CD4-positive, CD25-positive, alpha-beta regulatory T cell (primary cell): ENCODE measurements at places on chromosomes 6 and 20.

DNA sequence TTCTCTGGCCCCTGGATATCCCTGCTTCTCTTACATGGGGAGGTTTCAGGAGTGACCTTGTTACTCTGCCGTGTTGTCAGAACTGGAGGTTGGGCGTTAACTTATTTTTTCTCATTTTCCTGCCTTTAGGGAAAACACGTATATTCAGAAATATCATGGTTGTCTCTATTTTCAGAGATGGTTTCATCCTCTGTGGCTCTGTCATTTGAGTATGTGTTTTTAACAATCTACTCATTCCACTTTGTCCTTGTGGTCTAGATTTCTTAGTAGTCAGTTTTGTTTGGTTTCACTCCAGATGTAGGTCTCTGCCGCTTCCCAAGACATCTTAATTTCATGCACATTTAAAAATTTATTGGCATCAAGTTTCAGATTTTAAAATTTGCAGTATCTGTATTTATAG lies 45.9 kb downstream of the KCNS1 start:
- no peak for DNase-seq

- peak; percentile 16 for DNase-seq
Measured at GRCh38 chr6:168956884-168957730, 296.5 kb downstream of the THBS2 start.

- DNase-seq: no peak
Measured at GRCh38 chr6:136117081-136117480, 133.0 kb downstream of the MTFR2 start.

- no peak for DNase-seq
Measured at GRCh38 chr20:25008388-25009217, 16.1 kb upstream of the APMAP start.

GRCh38 chr20:39123185-39123557 lies 161.0 kb downstream of the DHX35 start:
- DNase-seq: no peak

DNA sequence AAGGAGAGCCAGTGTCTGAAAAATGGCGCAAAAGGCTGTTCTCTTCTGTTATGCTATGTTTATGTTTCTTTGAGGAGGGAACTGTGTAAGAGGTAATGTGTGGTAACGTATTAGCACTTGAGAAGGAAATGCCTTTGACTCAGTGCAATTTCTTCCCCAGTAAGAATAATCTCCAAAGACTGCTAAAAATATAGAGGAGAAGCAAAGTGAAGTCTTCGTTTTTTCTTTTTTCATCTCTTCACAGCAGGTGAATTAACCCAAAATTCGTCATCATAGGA lies 47.1 kb upstream of the IFNGR1 start:
- DNase-seq: no peak

GRCh38 chr6:22910370-22910769 lies 341.0 kb downstream of the HDGFL1 start:
- no peak for DNase-seq

DNA sequence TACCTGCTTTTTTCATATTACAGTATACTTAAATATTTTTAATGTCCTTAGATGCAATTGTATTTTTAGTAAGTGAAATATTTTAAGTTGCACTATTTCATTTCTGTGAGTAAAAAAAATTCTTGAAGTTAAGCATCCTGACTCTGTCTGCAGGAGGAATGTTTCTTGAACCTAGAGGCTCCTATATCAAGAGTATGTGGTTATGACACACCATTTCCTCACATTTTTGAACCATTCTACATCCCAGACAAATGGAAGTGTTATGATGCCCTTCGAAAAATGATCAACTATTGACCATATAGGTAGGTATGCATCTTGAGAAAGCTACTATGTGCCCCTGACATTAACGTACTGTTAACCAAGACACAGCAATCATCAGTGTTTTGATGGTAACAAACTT lies 237.0 kb downstream of the BCKDHB start:
- DNase-seq: no peak

- DNase-seq: no peak
Measured at GRCh38 chr20:58627212-58628072, 23.6 kb upstream of the STX16 start.

GRCh38 chr20:45021631-45022030 lies 55.3 kb downstream of the STK4 start:
- DNase-seq: no peak

GRCh38 chr20:49635166-49635565 lies 67.2 kb upstream of the PTGIS start:
- no peak for DNase-seq

DNA sequence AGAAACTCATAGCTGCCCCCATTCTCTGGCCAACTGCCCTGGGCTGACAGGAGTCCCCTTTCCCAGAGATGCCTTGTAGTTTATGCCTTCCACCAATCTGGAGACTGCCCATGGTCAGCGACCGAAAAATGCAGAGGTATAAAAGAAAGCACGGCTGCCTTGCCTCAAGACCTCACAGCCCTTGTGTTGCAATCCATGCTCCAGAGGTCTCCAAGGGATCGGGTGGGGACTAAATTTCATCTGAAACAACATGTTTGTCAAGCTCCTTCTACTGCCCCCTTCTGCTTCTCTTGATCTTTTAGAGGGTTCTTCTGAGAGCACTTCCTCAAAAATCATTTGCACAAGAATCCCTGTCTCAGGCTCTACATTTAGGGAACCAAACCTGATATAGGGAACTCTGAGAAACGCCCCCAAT lies 128.8 kb downstream of the PLCB1 start:
- DNase-seq: no peak

DNA sequence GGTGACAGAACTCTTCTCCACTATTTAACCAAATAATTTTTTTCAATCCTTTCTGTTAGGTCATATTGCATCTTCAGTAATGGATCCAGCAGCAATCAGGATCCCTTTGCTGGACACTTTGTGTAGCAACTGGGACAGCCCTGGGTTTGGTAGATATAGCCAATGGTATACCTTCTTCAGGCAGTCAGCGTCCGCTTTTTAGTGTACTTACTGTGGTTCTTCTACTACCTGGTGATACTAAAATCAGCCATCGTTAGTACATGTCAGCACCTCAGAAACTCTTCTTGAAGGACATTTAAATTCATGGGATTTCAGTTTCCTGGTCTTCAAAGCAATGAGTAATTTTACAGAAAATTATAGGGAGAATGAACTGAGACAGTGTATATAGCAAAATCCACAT lies 93.5 kb downstream of the ADGRG6 start:
- DNase-seq: no peak

DNA sequence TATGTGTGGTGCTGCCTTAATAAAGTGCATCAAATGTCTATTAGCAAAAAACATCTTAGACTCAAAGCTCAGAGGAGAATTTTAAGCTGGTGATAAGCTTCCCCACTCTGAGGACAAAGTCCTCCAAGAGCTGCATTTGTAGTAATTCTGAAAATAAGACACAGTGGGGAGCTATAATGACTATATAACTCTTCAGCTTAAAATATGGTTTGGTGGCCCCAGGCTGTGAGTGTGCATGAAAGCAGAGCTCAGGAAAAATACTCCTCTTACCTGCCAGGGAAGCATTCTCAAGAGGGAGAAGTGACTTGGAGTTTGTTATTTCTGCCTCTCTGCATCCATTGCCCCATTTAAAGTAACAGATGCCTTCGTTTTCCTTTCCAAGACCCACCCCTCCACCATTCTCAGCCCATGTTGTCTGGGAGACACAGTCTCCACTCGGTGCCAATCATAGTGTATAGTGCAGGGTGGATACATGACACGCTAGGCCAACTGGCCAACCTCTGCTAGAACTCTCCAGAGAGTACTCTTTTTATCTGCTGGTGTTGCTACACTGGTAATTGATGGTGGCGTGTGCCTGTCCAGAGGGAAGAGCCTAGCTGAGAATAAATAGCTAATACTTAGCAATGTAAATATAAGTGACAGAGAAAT lies 229.2 kb downstream of the PHF3 start:
- DNase-seq: no peak

GRCh38 chr6:96626759-96627364 lies 63.9 kb downstream of the FHL5 start:
- DNase-seq: peak; percentile 34

DNA sequence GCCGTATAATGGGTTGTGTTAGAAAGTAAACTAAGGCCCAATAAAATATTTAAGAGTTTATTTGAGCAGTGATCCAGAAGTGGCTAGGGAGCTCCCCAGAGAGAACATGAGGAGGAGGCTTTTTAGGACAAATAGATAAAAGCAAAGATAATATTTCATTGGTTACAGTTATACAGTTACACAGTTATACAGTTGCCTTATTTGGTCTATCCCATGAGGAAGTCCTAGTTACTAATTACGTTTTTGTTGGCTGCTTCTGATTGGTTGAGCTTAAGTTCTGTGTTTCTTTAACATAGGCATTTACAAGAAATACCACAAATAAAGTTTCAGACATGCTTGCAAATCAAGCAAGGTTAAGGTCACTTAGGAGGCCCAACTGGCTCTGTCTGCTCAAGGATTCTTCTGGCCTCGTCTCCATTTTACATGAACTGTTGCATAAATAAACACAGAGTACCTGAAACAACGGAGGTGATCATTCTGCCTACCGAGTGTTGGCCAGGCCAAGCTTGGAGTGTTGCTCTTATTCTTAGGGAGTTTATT lies 7.0 kb downstream of the UBD start:
- DNase-seq: peak; percentile 89

DNA sequence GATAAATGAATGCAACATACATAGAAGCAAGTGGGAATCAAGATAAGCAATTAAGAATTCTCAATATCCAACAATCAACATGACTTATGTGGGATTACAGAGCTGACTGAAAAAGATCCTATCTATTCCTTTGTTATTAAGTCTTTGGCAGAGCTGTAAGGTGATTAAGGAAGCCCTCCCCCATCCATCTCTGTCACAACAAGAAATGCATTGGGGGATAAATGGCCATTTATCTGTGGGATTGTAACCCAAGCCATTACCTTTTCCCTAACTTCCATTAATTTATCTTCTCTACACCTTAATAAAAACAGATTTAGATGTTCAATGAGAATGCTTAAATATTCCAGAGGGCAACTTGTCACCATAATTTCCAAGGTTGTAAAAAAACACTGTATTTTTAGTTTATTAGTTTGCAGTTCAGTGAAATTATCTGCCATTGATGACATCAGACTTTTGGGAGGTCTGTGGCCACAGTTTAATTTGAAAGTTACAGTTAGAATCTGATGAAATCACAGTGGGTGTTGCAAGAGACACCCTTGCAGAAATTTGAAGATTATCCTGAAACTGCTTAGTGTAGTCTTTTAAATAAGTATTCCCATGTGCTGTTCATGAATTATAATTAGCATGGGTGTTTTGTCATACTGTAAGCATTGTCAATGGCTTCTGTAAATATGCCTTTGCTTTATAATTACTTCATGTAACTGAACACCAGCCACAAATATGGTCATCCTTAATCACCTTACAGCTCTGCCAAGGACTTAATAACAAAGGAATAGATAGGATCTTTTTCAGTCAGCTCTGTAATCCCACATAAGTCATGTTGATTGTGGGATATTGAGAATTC lies 49.4 kb upstream of the FYN start:
- no peak for DNase-seq

- no peak for DNase-seq
Measured at GRCh38 chr6:3523966-3524365, 67.1 kb upstream of the SLC22A23 start.

DNA sequence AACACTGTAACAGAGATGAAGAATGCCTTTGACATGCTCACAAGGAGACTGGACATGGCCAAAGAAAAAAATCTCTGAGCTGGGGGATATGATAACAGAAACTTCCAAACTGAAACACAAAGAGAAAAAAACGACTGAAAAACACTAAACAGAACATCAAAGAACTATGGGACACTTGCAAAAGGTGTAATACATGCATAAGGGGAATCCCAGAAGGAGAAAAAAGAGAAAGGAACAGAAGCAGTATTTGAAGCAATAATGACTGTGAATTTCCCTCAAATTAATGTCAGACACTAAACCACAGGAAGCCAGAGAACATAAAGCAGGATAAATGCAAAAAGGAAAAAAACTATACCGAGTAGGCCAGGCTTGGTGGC lies 117.4 kb upstream of the ARID1B start:
- no peak for DNase-seq

GRCh38 chr6:129605967-129606366 lies 104.0 kb downstream of the ARHGAP18 start:
- no peak for DNase-seq

DNA sequence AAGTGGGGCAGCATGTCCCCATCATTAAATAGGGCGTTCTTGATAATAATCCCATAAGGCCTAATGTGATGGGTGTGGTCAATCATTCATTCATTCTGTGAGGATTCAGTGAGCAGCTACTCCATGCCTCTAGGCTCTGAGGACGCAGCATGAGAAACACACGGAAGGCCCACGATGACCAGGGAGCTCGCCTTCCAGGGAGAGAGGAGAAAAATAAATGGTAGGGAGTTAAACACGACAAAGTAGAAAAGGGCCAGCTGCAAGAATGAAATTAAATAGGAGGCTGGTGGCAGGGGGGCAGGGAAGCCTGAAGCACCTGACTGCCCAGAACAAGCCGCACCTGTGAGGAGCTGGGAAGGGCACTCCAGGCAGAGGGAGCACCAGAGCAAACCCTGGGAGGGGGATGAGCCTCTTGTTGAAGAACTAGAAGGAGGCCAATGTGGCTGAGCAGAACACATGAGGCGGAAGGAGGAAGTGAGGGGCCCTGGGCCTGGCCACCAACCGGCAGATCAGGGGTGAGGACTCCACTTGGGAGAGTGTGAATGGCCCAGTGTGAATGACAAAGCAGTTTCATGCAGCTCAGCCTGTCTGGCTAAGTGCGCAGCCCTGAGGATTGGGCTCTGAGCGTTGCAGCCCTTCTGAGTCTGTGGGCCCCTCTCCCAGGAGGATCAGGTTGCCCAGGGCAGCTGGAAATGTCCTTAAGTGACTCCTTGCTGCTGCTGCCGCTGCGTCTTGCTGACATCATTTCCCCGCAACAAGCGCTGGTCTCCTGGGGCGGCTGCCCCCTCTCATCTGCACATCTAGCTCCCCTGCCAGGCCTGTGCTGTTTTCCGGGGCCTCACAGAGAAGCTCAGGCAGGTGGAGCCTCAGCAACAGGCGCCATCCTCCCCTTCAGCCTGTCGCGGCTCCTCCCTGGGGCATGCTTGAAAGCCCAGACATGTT lies 99.9 kb downstream of the CDH26 start:
- peak; percentile 55 for DNase-seq

GRCh38 chr6:170224694-170225660 lies 65.9 kb downstream of the DLL1 start:
- no peak for DNase-seq

DNA sequence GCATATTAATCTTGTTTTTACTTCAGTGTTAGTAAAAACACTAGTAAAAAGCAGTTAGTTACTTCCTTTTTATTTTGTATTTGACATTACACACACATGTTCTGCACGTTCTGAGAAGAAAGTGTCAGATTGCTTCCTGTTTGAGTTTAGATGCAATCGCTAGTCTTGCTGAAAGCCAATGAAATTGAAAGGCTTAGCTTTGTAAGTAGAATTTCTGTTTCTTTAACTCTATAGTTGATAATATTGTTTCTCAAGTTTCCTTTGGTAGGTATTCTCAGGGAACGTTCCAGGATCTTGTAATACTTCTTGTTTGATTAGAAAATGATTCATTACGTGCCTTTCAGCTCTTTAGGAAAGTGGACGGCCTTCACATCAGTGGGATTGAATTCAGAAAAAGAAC lies 55.0 kb downstream of the CDKAL1 start:
- peak; percentile 73 for DNase-seq
